ENCODE measurements at places on chromosomes 6 and 20. TPM values are rescaled to one million over a fixed set of nuclear protein-coding genes. Genes with fewer than 3 reads are reported as not detected.
A peak's percentile ranks its signal among the peaks of the same experiment; 100 is the strongest.

Gene LTB
- polyA plus RNA-seq, result 1.7 TPM

Gene CPXM1
- polyA plus RNA-seq, result 0.23 TPM

Gene OR2H2
- polyA plus RNA-seq, result not detected

DNA sequence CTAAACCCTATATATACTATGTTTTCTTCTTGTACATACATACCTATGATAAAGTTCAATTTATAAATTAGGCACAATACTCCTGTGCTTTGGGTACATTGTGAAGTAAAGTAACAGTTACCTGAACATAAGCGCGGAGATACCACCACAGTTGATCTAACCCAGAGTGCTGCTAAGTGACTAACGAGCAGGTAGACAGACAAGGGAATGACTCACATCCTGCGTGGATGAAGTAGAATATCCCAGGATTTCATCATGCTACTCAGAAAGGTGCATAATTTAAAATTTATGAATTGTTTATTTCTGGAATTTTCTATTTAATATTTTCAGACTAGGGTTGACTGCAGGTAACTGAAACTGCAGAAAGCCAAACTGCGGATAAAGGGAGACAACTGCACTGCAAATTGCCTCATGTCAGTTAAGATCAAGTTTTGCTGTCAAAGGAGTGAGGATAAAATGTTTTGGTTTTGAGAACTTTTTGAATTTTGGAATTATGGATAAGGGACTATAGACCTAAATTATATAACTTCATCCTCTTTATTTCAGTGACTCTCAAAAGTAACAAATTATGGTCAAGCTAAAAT, 14.4 kb downstream of the MKKS start:
- no peak overlapping the region for H3K27ac ChIP-seq
- H3K36me3 ChIP-seq, result no peaks in the 10 kb centered on the region
- no peak overlapping the region for H3K4me3 ChIP-seq
- DNase-seq, result no peak
- H3K4me1 ChIP-seq, result peaks cover 31% of the 10 kb centered on the region

GRCh38 chr6:105318660-105319059, 84.2 kb downstream of the PREP start:
- H3K27me3 ChIP-seq, result no peaks in the 10 kb centered on the region
- H3K4me1 ChIP-seq, result no peaks in the 10 kb centered on the region
- H3K27ac ChIP-seq, result no peak overlapping the region
- no peak overlapping the region for H3K4me3 ChIP-seq
- peaks cover 13% of the 10 kb centered on the region for H3K36me3 ChIP-seq
- DNase-seq, result no peak

DNA sequence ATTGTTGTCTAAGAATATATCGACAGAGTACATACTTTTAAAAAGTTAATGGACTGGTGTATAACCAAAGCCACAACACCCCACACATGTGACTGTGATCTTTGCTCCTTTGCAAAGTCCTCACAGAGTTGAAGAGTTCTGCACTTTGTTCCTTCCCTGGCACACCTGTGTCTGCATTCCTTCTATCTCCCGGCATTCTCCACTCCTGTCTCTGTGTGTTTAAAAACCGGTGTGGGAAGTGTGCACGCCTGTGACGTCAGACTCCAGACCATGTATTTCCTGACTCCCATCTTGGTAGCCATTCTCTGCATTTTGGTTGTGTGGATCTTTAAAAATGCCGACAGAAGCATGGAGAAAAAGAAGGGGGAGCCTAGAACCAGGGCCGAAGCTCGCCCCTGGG, at the start of gene IYD:
IYD (plus strand) TSS at position 251 of the 400 bp plus-strand sequence; CDS start at position 271, 20 bp downstream.
- peak; percentile 41 for DNase-seq
- H3K27me3 ChIP-seq, result no peaks in the 10 kb centered on the region
- H3K4me1 ChIP-seq, result peaks cover 41% of the 10 kb centered on the region
- no peaks in the 10 kb centered on the region for H3K36me3 ChIP-seq
- peak within 1 kb of the TSS; percentile 16 for H3K27ac ChIP-seq
- peak within 1 kb of the TSS; percentile 38 for H3K4me3 ChIP-seq

DNA sequence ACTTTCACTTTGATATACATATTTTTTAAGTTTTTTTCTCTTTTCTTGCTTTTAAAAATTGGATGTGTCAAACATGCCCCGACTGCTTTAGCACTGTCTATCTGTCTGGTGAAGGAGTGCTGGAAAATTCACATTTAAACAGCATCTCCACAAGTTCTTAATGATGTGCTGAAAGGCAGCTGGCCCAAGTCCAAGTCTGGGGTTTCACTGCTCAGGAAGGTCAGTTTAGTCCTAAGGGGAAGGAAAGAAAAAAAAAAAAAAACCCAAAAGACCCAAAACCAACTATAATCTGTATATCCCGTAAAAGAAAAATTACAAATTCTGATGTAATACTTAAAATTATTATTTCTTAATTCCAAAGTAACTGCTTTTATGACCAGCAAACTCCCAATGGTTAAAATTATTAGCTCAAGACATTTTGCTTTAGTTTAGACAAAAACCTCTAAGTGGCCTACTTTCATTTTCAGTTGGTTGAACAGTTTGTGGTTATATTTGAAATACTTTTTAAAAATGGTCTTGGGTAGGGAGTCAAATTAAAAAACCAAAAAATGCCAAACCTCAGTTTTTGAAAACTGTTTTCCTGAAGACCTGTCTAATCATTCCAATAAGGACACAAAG, 79.5 kb upstream of the PREP start:
- H3K36me3 ChIP-seq, result no peaks in the 10 kb centered on the region
- no peak overlapping the region for H3K4me3 ChIP-seq
- no peak for DNase-seq
- H3K27ac ChIP-seq, result no peak overlapping the region

GRCh38 chr20:43960231-43960630, 45.6 kb downstream of the TOX2 start:
- no peaks in the 10 kb centered on the region for H3K27me3 ChIP-seq
- DNase-seq, result no peak
- H3K27ac ChIP-seq, result no peak overlapping the region
- H3K36me3 ChIP-seq, result no peaks in the 10 kb centered on the region

GRCh38 chr6:151806757-151807512, 547 bp upstream of the ESR1 start:
- no peaks in the 10 kb centered on the region for H3K4me1 ChIP-seq
- no peaks in the 10 kb centered on the region for H3K36me3 ChIP-seq
- DNase-seq, result no peak
- no peaks in the 10 kb centered on the region for H3K27me3 ChIP-seq
- peak overlapping the region; percentile 5 for H3K27ac ChIP-seq
- no peak overlapping the region for H3K4me3 ChIP-seq

Measured in liver (tissue), 10 donors.